Renal pelvis (tissue), 12 donors: ENCODE measurements at places on chromosomes 3 and 15. TPM values are rescaled to one million over a fixed set of nuclear protein-coding genes. Genes with fewer than 3 reads are reported as not detected.

GRCh38 chr15:29449136-29449535 lies 179.5 kb upstream of the NSMCE3 start:
- DNase-seq = peak; percentile 20

DNA sequence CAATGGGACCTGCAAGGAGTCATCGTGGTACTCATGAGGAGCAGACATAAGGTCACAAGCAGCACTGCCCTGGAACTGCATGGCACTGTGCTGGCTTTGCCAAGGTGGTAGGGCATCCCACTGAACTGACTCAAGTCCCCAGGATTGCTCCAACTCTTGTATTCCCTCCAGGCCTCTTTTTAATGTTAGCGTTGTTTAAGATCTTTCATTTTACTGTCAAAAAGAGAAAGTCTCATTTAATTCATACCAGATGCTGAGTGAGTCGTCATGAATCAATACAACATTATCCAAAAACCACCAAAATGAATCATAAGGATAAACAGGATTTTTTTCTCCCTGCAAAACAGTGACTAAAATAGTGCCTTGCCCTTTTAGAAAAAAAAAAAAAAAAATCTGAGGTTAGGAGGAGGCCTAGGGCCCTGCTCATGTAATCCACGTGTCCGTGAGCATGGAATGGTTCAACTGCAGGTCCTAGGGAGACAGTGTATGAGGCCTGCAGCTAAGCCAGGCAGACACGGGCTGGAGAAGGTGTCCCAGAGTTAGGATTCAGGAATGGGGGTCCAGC lies 36.7 kb upstream of the BLM start:
- no peak for DNase-seq

DNA sequence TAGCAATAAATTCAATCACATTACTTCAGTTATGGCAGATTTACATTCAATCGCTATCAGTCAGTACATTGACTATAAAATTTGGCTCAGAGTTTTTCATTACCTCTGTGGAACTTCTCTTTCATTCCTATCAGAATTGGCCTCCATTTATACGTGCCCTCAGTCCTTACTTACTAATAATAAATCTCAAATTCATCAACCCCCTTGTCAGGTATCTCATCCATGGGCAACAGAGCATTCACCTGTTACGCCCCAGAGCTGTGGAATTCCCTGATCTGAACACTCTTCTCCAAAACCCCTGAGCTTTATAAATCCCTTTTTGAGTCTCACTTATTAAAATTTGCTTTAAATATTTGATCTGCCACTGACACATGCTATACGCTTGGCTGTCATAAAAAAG lies 492.9 kb downstream of the GBE1 start:
- no peak for DNase-seq

DNA sequence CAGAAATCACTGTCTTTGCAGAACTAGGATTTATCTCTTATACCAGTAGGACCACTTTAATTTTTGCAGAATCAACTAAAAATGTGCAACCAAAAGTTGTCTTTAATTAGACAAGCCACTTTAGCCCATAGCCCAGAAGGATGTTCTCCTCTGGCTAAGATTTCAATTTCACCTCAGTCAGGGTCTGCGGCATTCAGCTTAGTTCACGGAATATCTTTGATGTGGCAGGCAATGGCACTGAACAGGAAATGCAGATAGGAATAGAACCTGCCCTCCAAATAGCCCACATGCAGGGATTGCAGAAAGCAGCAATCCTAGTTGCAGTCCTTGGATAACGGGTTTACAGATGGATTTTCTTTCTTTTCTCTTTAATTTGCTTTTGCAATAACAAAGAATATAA lies 100.8 kb downstream of the MESD start:
- DNase-seq = no peak

- no peak for DNase-seq
These were observed 32.4 kb downstream of the TGFBR2 start for GRCh38 chr3:30638685-30639412.

GRCh38 chr15:66293419-66294156 lies at the start of gene DIS3L:
TSS of gene DIS3L (plus strand) at chr15:66293568. CDS start at chr15:66293597, 29 bp downstream.
- peak; percentile 43 for DNase-seq

DNA sequence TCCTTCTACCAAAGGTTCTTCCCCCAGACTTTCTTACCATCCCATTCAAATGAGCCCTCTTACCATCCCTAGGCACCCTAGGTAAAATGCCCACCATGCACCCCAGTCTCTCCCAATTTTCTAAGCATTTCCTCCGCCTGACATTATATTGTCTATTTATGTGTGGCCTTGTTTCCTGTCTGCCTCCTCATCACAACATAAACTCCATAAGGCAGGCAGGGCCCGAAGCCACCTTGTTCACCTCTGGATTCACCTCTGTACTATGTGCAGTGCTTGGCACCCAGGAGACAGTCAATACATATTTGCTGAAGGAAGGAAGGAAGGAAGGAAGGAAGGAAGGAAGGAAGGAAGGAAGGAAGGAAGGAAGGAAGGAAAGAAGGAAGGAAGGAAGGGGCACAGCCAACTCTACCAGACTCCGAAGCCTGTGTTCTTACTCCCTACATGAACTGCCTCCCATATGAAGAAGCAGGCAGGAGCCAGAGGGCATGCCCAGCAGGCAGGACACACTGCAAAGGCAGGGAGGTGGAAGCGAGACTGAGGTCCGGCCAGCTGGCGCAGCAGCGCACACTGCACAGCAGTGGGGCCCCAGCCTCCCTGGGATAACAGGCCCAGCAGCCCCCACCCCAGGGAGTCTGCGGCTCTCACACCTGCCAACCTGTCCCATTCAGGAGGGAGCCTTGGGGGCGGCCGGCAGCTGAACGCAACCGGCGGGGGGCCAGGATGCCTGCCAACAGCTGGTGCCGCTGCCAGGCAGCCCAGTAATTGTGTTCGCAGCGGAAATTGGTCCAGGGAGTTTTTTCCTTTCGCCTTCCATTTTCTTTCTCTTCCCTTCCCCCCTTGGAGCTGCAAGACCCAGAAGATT lies 106.0 kb upstream of the LINGO1 start:
- DNase-seq = no peak

- DNase-seq = no peak
These were observed 445.8 kb upstream of the NAALADL2 start for GRCh38 chr3:174413062-174413912.

DNA sequence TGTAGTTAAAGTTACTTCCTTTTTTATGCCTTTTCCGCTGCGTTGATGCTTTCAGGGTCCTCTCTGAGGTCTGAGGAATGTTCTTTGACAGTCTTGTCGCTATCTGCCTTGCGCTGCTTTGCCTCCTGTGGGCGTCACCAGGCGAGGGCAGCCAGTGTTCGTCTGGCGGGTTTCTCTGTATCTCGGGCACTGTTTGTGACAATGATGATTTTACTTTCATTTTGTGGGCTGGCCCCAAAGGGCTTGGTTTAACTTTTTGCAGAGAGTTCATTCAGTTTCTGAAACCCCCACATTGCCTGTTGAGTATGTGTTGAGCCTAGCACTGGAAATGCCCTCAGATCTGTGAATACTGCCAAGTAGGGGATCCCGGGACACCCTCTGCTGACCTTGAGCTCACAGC lies 24.6 kb upstream of the SACM1L start:
- DNase-seq = no peak

GRCh38 chr3:40800343-40800742 lies 275.6 kb downstream of the ZNF621 start:
- DNase-seq = no peak

DNA sequence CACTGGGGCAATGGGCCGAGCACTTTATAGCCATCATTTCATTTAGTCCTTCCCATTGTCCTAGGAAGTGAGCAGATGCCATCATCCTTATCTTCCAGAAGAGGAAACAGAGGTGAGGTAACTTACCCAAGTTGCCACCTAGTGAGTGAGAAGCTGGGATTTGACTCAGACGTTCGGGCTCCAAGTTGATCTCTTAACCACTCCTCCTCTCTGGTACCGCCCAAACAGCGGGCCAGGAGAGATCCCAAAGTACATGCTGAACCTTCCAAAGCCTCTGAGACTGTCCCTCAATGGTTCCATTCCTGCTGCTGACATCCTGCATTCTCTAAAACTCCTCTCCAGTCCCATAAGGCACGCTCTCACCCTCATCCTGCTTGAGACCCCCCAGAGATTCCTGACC lies 56.2 kb downstream of the EXOG start:
- no peak for DNase-seq

DNA sequence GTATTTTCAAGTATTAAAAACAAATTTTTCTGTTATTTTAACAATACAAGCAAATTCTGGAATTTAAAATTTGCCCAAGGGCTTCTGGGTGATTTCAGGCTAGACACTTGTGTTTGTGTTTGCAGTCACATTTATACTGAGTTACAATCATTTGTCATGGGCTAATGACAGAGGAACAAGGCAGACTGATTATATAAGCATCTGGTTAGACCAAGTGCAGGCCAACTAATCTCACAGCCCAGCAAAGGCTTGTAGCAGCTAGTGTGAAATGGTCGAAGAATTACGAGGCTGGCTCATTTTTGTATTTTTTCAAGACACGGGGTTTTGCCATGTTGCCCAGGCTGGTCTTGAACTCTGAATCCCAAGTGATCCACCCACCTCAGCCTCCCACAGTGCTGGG lies 52.1 kb downstream of the CMTM8 start:
- DNase-seq = no peak

GRCh38 chr3:188036375-188037194 lies 117.4 kb upstream of the LPP start:
- no peak for DNase-seq

GRCh38 chr3:186466391-186466974 lies 77.7 kb downstream of the CRYGS start:
- DNase-seq = no peak

- no peak for DNase-seq
These were observed 190.2 kb downstream of the RORA start for GRCh38 chr15:61038910-61039309.

DNA sequence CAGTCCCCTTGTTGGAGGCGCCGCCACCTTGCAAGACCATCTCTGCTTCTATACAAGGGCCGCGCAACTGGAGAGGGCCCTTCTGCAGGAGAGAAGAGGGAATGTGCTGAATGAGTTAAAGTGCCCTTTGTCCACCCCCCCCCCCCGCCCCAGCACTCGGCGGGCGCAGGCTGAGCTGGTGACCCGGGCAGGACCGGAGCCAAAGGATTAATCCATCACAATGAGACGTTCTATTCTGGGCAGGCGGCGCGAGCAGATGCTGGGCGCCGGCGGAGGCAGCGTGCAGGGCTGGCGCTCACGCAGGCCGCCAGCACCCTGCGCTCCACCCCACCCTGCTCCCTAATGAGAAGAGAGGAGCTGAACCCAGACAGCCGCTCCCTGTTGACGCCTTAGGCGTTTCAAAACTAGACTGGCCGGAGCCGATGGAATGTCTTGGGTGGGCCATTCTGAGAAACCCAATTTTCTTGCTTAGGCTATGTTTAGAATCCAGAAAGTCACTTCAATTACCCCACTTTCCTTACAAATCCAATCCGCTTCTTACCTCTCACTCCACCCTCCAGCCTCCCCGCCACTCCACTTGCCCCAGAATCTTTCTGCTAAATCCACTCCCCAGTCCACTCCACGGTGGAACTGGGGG lies 32.9 kb downstream of the GJD2 start:
- peak; percentile 35 for DNase-seq

- DNase-seq = no peak
These were observed 105.9 kb downstream of the B3GALNT1 start for GRCh38 chr3:160999274-160999673.

DNA sequence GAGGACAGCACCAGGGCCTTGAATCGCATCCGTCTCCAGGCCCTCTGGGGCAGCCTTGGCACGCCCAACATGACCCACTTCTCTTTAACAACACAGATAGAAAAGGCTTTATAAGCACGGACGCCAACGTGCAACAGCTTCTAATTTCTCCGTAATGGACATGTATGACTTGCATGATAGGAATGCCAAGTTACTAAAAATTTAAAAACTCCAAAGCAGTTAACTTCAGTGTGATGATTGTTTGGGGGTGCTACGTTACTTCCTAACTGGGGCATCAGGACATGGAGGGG lies 30.9 kb upstream of the SNRPA1 start:
- no peak for DNase-seq

- no peak for DNase-seq
These were observed 47.4 kb downstream of the ZNF717 start for GRCh38 chr3:75737831-75738493.

DNA sequence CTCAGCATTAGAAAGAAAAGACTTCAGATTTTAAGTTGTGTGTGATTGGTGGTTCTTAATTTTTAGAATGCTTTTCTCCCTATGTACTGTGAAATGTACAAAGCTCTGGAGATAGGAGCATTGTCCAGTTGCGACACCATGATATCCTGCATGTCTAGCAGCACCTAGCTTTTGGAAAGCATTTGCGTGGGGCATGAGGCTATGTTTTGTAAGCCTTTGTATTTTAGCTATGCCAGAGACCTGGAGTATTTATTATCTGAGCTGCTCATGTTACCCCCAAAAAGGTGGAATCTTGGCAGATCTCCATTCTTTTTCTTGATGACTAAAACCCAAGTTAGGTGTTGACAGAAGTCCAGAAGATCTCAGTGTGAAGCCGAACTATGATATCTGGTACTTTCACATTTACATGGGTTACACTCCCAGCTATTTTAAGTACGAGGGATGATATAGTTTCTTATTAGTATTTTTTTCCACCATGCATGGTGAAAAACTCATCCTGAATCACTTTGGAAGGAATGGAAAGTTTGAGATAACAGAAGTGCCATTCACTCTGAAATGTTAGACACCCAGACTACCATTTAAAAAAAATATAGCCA lies 126.7 kb upstream of the SAMMSON start:
- no peak for DNase-seq

GRCh38 chr15:72935521-72935920 lies 116.7 kb upstream of the NEO1 start:
- no peak for DNase-seq

GRCh38 chr3:188197388-188197847 lies 43.5 kb downstream of the LPP start:
- DNase-seq = no peak

DNA sequence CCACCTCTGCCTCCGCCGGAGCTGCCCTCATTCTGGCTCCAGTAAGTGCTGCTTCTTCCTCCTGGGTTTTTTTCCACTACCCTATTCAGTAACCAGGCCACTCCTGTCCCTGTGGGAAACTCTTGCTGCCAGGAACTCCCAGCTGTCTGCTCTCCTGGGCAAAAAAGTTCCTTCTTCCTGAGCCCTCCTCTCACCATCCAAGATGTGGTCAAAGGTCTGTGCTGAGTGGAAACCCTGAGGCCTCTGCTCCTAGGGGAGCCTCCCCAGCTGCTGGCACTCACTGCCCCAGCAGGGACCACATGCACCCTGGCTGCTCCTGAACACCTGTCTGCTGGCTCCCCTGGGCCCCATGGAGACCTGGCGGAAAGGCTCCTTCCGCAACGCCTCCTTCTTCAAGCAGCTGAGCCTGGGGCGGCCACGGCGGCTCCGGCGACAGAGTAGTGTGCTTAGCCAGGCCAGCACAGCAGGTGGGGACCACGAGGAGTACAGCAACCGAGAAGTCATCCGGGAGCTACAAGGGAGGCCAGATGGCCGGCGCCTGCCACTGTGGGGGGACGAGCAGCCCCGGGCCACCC lies 454 bp downstream of the C15orf62 start:
- no peak for DNase-seq

Gene CADPS
- 2.5 TPM for polyA plus RNA-seq

Gene MNS1
- polyA plus RNA-seq = 27.4 TPM

Gene DISP2
- polyA plus RNA-seq = 0.16 TPM

Gene FAM98B
- 74.4 TPM for polyA plus RNA-seq

Gene PDCD10
- polyA plus RNA-seq = 66.1 TPM

Gene ALDH1A2
- 277 TPM for polyA plus RNA-seq

Gene LRRC34
- 9.7 TPM for polyA plus RNA-seq

Gene ZNF860
- polyA plus RNA-seq = 2.1 TPM

Gene ALG1L2
- 2.8 TPM for polyA plus RNA-seq

Gene SUSD5
- polyA plus RNA-seq = 4.5 TPM

Gene ERICH6
- 1.00 TPM for polyA plus RNA-seq

Gene AP3B2
- 4.5 TPM for polyA plus RNA-seq

Gene FOXL2
- 0.03 TPM for polyA plus RNA-seq

Gene CCDC9B
- polyA plus RNA-seq = 9.3 TPM

Gene PLA2G4B
- polyA plus RNA-seq = 16.4 TPM
